ENCODE measurements at places on chromosomes 11 and 22. TPM values are rescaled to one million over a fixed set of nuclear protein-coding genes. Genes with fewer than 3 reads are reported as not detected.

Gene UPK3A
- total RNA-seq = not detected

Gene GPR83
- not detected for total RNA-seq

Gene KCNJ5
- total RNA-seq = not detected

Gene GAS2
- total RNA-seq = not detected

Gene ELFN2
- total RNA-seq = 0.81 TPM

Gene CABP4
- total RNA-seq = not detected

Gene CDKN1C
- total RNA-seq = 90.1 TPM

Gene SLC22A12
- total RNA-seq = not detected

Gene MMP13
- total RNA-seq = not detected

Gene SHISAL1
- total RNA-seq = 7.5 TPM

Gene SMIM35
- total RNA-seq = not detected

Gene USP2
- total RNA-seq = not detected

Gene ALDH3B1
- total RNA-seq = 14.6 TPM

Gene PTPN5
- total RNA-seq = not detected

Gene OR4A5
- not detected for total RNA-seq

Gene OR2AG2
- not detected for total RNA-seq

Gene FOLR2
- not detected for total RNA-seq

Gene LMO2
- 10.3 TPM for total RNA-seq

Gene RFPL1
- not detected for total RNA-seq

Gene GATD1
- total RNA-seq = 42.3 TPM

Gene DNAJC4
- 8.3 TPM for total RNA-seq

Gene OR5M8
- not detected for total RNA-seq

Gene ARHGAP8
- not detected for total RNA-seq

Gene SCUBE1
- not detected for total RNA-seq

Gene CHRNA10
- 0.97 TPM for total RNA-seq

Gene DMC1
- total RNA-seq = under 0.01 TPM

Gene SNX15
- 12.8 TPM for total RNA-seq

Gene MS4A15
- total RNA-seq = not detected

Gene ALKBH8
- total RNA-seq = 3.1 TPM

Gene BARX2
- not detected for total RNA-seq

Gene FOLH1
- not detected for total RNA-seq

Gene OR4C11
- total RNA-seq = not detected

Gene LRRC10B
- not detected for total RNA-seq

Measured in cardiac atrium fibroblast (primary cell).